ENCODE measurements at places on chromosomes 2 and 18. TPM values are rescaled to one million over a fixed set of nuclear protein-coding genes. Genes with fewer than 3 reads are reported as not detected.

DNA sequence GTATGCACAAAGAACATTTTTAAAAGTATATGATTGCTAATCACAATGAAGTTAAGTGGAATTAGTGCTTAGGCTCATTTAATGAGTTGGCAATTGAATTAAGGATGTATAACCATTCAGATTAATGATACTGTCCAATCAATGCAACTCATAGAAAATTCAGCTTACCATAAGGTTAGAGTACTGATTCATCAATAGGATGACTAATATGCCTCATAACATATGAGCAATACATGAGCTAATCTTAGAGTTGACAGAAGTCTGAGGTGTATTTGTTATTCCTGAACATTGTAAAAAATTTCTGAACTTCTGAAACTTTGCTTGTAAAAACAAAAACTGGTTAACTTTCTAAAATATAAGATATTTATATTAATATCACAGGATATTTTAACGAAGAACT, 118.3 kb upstream of the NETO1 start:
- no peak for DNase-seq

DNA sequence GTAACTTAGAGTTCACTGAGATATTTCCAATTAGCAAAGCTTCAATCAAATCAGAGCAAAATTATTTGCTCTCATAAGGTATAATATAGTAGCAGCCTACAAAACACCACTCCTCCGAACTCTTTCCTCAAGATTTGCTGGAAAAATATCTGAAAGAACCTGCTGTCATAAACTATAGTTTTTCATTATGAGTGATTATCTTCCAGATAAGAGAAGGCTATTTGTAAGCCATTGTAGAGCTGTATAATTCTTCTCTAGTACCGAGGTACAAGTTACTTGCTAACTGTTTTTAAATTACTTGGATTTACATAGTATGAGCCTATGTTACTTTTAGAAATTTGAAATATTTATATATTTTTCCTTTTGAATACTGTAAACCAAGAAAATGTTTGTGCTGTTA, 2.1 kb downstream of the NDC80 start:
- DNase-seq: no peak

DNA sequence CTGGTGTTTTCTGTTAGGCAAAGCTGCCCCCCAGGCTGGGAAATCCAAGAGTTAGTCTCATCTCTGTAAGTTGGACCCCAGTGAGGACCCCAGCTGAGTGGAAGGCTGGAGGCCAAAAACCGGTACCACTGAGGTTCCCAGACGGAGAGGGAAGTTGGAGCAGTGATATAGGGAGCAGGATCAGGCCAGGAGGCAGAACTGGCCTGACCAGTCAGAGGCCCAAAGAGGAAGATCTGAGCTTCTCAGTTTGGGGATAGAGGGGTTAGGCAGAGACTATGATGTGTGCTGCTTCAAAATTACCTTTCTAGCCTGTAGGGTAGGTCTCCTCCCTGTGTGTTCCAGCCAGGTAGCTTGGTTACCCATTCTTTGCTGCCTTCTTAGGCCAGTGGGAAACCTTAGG, 4.6 kb upstream of the RNF181 start:
- DNase-seq: no peak

DNA sequence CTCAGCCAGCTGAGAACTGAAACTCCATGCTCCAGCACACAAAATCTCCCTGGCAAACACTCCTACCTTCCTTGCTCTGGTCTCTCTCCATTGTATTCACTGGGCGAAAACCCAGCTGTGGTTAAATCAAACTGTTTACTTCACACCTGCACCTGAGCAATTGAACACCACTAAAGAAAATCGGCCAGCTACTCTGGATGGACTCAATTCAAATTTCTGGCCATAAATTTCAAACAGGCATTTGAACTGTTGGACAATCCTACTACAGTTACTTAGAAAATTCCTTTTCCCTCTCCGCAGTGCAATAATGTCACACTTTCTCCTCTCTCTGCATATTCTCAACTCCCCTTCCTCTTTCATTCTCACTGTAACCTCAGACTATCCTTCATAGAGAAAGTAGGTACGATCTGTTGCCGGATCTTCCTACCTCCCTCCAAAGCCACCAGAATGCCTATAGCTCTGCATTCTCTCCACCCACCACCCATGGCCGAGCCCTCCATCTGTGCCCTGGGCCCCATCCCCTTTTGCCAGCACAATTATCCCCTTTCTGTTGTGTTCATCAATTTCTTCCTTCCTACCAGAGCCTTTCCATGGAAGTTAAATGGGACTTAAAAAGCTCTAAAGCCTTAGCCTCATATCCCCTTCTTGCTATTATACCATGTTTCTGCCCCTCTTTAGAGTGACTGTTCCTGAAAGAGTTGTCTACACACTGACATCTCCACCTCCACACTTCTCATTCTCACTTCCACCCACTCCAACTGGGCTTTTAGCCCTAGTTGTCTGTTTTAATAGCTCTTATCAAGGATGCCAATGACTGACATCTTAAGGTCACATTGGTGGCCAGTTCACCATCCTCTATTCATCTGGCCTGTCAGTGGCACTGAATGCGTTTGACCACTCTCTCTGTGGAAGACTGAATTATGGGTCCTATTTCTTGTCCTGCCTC, 127.5 kb upstream of the SLC1A4 start:
- peak; percentile 41 for DNase-seq

Gene ZEB2
- total RNA-seq: 43.7 TPM

GRCh38 chr2:18301421-18302139, 258.9 kb downstream of the RDH14 start:
- DNase-seq: no peak

- no peak for DNase-seq
Measured at GRCh38 chr2:184504252-184504651, 94.1 kb upstream of the ZNF804A start.

Gene DOK6
- not detected for total RNA-seq

Gene DPYSL5
- total RNA-seq: not detected

Gene EFHD1
- 15.8 TPM for total RNA-seq

GRCh38 chr2:107303964-107304363, 418.0 kb upstream of the ST6GAL2 start:
- no peak for DNase-seq

Data from suprapubic skin (tissue), 4 donors.